ENCODE measurements at places on chromosomes 7 and 10.

DNA sequence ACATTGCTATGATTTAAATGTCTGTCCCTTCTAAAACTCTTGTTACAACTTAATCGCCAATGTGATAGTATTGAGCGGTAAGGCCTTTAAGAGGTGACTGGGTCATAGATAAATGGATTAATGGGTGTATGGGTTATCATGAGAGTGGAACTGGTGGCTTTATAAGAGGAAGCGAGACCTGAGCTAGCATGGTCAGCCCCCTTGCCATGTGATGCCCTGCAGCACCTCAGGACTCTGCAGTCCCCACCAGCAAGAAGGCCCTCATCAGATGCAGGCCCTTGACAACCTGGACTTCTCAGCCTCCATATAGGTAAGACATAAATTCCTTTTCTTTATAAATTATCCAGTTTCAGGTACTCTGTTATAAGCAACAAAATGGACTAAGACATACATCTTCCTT lies 15.6 kb downstream of the PARP12 start:
- DNase-seq = no peak

DNA sequence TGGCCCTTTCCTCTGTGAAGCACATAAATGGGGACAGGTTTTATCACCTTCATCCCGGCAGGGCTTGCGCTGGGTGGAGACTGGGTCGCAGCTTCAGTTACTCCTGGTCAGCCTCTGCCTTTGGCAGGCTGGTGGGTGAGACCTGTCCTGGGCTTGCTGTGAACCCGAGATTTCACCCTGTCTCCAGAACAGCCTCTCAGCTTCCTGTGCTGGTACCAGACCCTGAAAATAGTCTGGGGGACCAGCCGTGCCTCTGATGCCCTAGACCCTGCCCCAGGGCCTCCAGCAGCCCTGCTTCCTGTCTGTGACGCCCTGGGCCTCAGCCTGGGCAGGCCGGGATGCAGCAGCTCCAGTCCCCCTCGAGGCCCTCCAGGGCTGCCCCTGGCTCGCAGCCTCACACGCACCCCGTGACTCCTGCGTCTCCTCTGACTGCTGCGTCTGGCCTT lies 13.2 kb upstream of the PWWP2B start:
- no peak for DNase-seq

DNA sequence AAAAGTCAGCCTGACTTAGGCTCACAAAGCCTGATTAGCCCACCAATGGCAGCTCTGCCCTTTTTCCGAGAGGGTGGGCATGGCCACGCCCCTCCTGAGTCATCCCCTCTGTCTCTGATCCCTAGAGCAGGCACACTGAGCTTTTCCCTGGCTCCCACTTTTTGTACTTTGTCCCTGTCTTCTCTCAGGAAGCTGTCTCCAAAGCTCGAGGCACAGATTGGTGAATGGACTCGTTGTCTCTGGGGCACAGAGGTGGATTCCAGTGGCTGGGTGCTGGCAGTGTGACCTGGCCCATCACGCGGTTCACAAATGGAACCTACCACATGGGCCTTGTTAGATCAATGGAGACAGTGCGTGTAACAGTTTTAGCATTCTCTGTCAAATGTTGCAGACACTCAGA lies 313.5 kb downstream of the WDR37 start:
- DNase-seq = no peak

- DNase-seq = no peak
Observed at GRCh38 chr7:138527746-138528223, 67.7 kb downstream of the TRIM24 start.

DNA sequence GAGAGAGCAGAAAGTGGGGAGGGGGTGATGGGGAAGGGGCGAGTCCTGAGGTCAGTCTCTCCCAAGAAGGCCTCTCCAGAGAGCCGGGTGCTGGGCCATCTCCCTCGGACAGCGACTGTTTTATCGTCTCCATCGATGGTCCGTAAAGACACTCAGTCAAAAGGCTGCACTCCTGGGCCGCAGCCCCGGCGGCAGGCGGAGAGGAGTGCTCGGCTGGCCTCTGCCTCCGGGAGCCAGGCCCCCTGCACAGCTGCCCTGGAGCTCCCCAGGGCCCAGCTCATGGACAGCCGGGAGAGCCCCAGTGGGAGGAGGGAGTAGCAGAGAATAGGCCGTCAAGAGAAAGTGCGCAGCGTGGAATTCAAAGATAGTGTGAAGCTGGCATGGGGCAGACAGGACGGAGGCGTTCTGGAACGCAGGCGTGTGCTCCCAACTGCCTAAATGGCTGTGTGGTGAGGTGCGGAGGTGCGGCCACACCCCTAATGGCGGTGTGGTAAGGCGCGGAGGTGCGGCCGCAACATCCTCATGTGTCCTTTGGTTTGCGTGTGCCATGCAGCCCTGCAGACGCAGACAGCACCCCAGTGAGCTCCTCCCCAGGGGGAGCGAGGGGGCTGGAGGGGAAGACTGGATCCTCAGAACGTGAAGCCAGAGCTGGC lies 477.5 kb upstream of the FOXK1 start:
- DNase-seq = no peak

GRCh38 chr7:67716729-67717128 lies 720.1 kb downstream of the TYW1 start:
- DNase-seq = no peak

Data from G401 (cell line).